Natural killer cell (primary cell): ENCODE measurements at places on chromosomes 7 and 10. TPM values are rescaled to one million over a fixed set of nuclear protein-coding genes. Genes with fewer than 3 reads are reported as not detected.

IDI2 gene
- not detected for total RNA-seq

DNA sequence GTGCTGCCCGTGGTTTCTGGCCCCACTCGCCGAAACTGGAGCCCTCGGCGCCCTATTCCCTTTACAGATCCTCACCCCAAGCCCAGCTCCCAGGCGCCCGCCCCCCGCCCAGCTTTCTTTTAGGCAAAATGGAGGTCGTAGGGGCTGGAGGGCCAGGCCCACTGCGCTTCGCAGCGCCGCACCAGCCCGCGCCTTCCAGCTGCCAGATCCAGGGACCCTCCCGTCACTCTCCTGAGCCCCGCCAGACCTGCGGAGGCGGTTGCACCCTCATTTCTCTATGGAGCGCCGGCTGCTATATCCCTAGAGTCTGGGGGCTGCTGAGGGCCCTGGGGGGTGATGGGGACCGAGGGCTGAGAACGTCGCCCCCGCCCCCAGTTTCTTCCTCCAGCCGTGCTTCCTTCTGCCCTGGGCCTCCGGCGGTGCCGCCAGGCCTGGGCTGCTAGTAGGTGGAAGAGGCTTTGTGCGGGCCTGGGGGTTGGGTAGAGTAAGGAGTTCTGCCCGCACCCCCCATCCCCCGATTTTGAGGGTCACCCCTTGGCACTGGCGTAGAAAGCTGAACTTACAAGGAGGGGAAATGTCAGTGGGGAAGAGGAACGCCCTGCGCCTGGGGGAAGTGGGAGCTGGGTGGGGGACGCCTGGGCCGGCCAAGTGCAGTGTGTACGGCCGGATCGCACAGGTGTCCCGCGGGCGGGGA, 1.0 kb downstream of the GNB2 start:
- no peak for DNase-seq

GRM3 gene
- total RNA-seq, result not detected

DNA sequence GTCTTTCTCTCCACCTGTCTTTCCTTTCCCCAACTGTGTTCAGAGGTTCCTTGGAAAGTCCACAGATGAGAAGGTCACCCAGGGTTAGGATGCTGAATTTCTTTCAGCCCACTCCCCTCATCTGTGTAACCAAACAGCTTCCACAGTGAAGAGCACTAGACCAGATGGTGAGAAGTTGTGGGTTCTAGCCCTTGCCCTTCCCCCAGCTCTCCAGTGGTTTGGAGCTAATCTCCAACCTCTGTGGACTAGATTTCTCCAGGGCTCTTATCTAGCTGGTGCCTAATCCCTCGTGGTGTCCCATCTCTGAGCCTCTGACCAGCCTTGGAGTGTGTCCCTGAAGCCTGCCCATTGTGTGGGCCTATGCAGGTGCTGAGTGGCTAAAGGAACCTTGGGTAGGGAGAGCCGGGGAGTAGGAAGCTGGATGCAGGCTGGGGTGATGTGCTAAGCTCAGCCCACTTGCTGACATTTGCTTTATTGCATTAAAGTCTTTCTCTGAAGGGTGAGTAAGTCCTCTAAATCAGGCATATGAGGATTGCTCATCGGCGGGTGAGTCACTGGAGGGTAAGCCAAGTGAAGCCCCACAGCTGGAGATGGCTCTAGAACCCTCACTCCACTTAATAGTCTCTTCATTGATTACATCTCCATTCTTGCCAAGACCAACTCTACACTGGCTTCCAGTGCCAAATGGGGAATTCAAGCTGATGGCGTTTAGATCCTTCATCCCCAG, 14.9 kb downstream of the DUSP5 start:
- DNase-seq, result no peak

HOXA11 gene
- not detected for total RNA-seq
